C1 segment of cervical spinal cord (tissue), 14 donors: ENCODE measurements at places on chromosomes 4 and X.

DNA sequence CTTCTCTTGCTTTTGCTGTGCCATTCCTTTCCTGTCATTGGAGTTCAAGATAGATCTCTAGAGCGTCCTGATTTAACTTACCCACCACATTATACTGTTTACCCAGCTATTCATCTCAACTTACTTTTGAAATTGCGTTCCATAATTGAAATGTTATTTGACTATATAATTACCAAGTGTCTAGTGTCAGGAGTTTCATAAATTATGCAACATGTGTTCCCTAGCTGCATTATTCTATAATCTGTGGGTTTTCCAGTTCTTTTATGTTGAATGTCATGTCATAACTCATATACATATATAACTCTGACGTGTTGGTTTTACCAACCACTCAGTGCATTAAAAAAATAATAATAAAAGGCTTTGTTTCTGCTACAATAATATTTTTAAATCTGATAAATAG, 285.9 kb upstream of the ARSJ start:
- no peak for DNase-seq

GRCh38 chr4:165680821-165681220, 192.2 kb upstream of the TLL1 start:
- no peak for DNase-seq

DNA sequence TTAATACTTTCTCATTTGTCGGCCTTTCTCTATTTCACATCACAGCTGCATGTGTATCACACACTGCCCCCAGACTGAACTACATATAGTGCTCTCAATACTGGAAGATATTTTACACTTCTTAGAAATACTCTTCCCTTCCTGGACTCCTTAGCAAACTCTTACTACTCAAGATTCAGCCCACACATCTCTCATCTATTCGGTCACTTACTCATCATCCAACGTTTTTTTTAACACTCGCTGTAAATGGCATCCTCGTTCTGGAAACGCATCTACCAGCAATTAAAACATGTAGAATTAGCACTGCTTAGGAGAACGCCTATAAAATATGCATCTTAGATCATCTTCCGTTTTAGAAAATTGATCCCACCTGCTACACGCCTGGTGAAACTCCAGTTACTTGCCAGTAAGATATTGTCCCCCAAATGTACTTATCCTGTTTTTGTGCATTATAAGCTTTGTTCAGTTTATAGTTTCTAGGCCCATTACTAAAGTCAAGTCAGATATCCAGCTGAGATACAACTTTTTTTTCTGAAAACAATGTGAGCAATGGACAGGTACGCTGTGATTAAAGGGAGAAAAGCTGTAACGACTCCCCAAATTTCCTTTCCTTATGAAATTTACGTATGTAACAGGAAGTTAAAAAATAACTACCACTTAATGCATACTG, 1.0 kb downstream of the LRP2BP start:
- DNase-seq, result no peak

DNA sequence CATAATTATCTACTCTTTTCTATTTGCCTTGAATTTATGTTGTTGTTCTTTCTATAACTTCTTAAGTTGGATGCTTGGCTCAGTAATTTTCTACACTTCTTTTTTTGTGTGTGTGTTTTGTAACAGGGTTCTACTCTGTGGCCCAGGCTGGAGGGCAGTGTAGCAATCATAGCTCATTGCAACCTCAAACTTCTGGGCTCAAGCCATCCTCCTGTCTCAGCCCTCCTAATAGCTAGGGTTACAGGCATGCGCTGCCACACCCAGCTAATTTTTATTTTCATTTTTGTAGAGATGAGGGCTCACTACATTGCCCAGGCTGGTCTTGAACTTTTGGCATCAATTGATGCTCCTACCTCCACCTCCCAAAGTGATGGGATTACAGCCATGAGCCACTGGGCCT, 20.7 kb upstream of the UCHL1 start:
- no peak for DNase-seq

DNA sequence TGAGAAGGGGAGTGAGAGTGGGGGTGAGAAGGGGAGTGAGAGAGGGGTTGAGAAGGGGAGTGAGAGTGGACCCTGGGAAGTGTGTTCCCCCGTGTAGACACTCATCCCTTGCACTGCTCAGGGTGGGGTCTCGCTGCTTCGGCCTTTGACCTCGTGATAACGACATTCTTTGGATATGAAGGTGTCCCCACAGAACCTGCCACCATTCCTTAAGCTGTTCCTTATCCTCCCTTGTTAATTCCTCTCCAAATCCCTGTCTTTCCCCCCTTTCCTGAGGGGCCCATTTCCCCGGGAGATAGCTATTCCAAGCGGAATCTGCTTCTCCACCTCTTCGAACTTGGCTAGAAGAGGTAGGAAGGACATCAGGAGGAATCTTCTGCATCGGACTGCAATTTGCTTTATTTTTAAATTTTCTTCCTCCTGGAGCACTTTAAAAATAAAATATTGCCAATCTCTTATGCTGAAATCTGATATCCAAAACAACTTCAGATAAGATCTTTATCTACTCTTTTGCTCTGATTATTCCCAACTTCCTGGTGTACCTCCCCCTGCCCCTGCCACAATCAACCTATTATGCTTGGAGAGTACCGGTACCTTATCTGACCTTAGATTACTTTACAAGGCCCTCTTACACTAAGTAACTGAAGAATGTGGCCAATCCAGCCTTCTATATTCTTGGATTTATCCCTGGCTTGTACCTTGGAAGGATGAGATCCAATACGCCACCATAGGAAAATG, 15.6 kb downstream of the TRIML1 start:
- DNase-seq, result no peak

DNA sequence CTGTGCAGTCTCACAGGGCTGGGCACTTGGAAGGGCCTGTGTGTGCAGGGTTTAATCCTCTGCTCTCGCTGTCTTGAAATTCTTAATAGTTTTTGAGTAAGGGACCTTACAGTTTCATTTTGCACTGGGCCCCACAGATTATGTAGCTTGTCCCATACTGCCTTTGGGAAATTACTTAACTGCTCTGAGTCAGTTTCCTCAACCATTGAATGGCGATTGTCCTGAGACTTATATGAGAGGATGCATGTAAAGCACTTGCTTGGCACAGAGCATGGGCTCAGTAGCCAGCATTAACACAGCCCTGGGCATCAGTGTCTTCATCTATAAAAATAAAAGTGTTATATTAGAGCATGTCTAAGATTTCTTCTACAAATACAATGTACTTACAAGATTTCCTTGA, 55.8 kb downstream of the CLCN5 start:
- DNase-seq, result no peak

DNA sequence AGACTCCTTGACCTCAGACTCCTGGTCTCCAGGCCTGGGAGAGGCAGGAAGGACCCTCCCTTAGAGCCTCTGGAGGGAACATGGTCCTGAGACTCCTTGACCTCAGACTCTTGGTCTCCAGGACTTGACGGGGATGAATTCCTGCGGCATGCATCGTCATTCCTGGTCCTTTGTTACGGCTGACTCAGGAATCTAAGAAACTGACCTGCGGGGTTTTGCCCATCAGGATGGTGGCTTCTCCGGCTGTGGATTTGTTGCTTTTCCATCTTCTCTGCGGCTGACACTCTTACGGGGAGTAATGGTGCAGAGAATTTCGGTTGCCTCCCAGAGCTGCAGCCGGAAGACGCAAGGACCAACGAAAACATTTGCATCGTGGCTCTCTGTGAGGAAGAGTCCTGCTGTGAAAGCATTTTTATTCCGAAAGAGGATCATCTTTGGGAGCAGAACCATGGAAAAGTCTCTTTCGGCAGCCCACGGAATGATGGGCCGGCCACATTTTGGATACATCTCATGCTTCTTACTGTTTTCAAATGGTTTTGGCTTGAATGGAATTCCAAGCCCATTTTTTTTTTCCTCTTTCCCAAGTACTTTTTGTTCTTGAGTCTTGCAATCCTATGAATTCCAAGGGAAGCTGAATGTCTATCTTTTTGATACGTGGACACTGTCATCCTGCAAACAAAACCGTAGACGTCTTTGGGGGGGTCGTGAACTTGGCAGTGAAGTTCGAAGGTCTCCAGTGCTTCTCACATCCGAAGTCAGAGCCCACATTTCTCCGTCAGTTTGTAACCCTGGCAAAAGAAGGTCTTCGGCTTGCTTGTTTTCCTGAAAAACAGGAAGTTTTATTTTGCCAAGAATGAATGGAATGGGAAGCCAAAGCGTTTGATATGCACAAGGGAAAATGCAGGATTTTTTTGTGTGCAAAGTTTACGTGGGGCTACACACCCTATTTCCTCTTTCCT, 36.5 kb downstream of the SHOX start:
- no peak for DNase-seq

DNA sequence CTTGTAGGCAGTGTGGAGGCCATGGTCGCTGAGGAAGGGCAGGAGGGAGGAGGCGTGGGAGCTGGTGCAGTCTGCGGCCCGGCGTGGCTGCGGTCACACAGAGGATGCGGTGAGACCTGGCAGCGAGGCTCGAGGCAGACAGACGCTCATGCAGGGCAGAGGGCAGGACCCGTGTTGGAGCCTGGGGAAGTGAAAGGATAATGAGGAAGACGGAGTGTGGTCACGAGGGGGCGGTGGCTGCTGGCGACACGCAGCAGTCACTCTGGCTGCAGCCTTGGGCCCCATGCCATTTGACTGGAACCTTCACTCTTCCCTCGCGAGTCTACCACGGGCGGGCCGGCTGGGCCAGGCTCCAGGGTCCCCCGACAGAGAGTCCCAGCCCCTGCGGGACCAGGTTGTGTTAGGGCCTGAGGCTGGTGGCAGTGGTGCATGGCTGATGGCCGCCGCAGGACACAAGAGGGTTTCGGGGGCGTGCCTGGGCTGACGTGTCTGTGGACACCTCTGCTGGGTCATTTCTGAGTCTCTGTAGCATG, 68.8 kb upstream of the HGFAC start:
- no peak for DNase-seq

DNA sequence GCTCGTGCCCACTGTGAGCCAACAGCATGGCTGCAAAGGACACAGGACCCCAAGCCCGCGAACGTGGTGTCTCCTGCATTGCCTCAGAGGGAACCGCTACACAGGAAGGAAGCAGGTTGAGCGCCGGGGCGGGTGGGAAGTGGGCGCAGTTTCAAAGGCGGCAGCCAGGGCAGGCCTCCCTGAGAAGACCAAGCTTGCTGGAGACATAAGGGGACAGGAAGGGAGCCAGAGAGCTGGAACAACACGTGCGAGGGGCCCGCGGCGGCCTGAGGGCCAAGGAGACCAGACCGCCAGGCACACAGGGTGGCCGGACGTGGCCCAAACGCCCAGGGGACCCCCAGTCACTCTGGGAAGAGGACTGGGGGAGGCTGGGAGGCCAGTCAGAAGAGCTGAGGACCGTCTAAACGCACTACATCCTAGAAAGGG, 32.0 kb downstream of the CTBP1 start:
- DNase-seq, result peak; percentile 28

DNA sequence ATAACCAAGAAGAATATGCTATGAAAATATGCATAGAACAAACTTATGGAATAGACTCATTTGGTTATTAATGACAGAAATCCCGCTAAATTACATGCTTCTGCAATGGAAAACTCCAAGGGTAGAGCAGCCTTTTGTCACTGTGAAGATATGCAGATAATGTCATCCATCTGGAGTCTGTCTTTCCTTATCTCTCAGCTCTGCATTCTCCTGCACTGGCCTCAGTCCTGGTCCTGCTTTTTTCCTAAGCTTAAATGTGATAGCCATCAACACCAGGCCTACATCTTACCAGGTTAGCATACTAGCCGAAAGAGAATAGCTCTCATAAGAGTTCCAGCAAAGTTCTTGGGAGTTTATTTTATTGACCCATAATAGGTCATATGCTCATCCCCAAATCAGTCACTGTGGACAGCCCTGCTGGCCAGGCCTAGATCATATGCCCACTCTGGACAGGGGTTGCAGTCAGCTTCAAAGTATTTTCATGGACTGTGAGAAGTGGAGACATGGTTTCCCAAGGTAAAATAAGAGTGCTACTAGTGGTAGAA, 86.5 kb upstream of the LEF1 start:
- no peak for DNase-seq

DNA sequence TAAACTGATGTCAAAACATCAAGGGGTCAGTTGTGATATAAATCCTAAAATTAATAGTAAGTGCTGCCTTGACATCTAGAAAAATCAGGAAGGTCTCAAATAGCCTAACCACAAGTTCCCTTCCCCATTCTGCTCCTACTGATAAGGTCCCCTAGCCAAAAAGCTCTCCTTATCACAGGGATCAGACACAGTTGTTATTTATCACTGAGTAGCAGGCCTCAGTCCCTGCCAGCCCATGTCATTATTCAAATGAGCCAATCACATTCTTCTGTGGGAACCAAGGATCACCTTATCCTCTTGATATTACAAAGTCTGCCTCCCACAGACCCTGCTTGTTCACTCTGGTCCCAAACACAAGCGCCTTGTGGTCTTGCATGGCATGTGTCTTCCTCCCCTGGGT, 23.3 kb upstream of the TMEM255A start:
- DNase-seq, result no peak

DNA sequence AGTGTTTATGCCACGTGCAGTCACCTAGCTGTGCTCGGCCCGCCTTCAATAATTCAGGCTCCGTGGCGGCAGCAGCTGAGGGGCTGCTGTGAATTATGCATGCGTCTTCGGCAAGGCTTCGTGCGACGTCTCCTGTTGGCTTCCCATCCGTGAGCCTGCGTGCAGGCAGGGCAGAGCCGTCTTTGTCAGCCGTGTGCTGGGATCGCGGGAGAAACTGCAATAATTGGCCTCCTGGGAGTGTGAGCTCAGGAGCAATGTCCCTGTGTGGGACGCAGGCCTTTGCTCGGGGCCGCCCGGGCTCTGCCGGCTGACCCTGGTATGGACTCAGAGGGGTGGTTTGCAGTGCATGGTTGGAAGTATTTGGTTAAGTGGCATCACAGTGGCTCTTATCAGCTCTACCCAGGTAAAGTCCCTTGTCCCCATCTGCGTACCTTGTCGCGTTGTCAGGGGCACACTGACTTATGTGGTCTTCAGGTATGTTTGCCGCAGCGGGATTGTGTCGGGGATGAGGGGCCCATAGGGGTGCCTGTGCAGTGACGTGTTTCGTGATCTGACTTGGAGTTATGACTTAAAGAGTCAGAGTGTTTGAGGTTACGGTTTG, 34.5 kb upstream of the HGFAC start:
- no peak for DNase-seq

DNA sequence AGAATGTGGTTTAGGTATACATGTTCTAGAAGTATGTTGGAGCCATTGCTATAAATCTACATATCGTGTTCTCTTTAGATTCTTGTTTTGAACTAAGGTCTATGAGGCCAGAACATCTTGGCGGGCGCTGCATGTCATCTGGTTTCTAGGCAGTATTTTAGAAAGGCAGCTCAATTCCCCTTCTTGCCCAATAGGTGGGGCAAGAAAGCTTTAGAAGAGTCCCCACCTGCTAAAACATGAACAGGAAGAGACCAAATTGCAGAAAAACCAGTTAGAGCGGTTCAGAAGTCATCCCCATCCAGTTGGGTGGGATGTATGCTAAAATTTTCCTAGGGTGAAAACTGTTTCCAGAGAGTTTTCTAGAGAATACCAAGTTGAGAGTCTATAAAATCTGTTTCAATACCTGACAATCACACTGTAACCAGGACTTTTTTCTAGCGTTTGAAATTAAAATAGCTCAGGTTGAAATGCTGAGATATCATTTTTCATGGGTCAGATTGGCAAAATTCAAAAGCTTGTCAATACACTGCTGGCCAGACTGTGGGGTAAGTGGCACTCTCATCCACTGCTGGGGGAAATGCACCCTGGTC, 17.5 kb upstream of the SH3KBP1 start:
- no peak for DNase-seq
